ENCODE measurements at places on chromosomes 16 and 17.

- DNase-seq = no peak
These were observed 18.4 kb downstream of the KDM8 start for GRCh38 chr16:27221576-27222248.

DNA sequence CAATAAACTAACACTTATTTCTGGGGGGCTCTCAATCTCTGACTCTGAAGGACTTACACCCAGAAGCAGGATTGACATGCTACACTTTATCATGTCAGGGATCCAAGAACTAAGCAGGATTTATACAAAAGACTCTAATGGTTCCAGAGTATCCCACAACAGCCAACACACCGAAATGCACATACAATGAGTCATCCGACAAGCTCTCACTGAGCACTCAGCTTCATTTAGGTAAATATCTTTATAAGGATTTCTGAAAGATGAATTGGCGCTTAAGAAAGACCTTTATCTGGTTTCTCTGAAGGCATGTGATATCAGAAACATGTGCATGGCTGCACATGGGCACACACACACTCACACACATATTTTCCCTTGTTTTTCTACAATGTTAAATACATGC lies 77.2 kb downstream of the TOX3 start:
- no peak for DNase-seq

DNA sequence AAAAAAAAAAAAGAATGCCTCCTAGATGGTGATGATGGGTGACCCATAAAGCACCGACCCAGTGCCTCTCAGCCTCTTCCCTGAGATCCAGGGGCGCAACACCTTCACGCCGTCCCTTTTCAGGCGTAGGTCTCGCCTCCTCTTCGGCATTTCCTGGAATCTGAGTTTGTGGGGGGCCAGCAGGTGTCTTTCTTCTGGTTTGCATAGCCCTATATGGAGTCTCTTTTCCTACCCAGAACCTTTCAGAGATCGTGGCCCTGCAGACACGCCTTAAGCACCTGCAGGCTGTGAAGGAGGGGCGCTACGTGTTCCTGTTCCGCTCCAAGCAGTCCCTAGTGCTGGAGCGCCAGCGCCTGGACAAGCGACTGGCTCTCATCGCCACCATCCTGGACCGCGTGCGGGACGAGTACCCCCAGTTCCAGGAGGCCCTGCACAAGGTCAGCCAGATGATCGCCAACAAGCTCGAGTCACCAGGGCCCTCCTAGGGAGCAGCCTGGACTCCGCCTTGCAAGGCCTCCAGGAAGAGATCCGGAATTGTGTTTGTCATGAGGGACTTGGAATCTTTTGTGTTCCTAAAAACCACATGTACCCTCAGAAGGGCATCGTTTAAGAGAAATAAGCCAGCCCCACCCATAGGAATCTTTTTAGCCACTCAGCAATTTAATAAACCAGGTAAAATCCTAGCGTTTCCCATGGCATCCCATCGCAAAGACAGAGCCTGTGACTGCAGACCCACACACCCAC lies 1.9 kb upstream of the GAA start:
- DNase-seq = no peak

GRCh38 chr16:8798174-8798527 lies 512 bp downstream of the PMM2 start:
- DNase-seq = no peak

- no peak for DNase-seq
These were observed 72.8 kb downstream of the WWP2 start for GRCh38 chr16:69834807-69835466.

GRCh38 chr17:19470530-19471261 lies 59.7 kb downstream of the RNF112 start:
- peak; percentile 69 for DNase-seq

GRCh38 chr16:85838381-85838780 lies 38.9 kb downstream of the COX4I1 start:
- no peak for DNase-seq
